ENCODE measurements at places on chromosomes 6 and 20.

DNA sequence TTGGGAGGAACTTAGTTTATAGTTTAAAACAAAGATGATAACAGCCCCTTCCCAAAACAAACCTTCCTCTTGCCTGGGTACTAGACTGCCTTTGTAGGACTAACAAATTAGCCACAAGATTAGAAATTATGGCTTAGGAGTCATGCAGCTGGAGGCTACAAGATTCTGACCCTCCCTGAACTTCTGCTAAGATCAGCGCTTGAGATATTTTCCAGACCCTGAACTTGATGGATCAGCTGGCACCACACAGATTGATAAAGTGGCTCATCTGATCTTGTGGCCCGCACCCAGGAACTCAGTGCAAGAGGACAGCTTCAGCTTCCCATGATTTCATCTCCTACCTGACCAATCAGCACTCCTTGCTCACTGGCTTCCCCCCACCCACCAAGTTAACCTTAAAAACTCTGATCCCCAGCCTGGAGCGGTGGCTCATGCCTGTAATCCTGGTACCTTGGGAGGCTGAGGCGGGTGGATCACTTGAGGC is 5.9 kb upstream of the SERINC3 start:
- DNase-seq = no peak

DNA sequence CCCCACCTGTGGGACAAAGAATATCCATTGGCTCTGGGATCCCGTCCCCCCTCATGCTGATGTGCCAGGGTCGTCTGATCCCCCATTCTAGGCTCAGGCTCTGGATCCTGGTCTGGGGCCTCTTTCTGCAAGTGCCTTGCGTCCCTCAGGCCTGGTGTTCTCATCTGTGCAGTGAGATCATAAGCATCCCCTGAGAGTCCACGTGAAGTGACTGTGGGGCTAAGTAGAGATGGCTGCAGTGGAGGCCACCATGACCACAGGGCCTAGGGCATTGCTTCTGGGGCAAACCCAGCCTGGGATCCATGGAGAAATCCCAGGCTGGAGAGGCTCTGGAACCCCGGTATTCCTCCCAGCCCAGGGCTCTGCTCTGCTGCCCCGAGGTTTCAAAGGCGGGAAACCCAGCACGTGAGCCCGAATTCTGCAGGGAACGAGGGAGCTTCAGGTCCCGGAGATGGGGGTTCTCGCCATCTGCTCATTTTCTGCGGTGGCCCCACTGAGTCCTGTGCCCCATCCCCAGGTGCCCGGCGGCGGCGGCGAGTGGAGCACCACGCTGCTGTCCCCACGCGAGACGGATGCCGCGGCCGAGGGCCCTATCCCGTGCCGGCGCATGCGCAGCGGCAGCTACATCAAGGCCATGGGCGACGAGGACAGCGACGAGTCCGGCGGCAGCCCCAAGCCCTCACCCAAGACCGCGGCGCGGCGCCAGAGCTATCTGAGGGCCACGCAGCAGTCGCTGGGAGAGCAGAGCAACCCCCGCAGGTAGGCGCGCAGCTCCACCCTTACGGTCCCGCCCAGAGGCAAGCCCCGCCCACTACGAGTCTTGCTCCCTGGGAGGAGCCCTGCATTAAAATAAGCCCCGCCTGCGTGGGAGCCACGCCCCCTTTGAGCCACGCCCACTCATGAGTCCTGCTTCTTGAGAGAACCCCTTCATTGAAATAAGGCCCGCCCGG is 105.5 kb upstream of the MYL9 start:
- DNase-seq = peak; percentile 83

DNA sequence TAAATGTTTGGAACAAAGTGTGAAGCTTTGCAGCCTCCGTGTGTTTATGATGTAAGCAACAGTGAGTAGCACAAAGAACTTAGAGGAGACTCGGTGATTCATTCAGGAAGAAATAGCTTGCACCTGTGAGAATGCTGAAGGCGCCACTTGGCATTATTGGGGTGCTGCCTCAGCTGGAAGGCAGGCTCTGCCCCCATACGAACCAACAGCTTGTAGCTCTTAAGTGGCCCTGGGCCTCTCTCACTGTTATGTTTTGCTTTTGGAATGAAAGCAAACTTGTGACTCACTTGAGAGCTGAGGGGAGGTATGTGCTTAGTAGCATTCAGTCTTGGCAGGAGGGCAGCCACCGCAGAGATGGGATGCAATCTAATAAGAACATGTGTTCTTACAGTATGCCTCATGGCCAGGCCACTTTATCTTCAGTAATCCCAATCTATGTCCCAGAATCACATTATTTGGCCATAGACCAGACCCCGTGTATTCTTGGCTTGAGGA is 310.7 kb downstream of the EYA4 start:
- no peak for DNase-seq

DNA sequence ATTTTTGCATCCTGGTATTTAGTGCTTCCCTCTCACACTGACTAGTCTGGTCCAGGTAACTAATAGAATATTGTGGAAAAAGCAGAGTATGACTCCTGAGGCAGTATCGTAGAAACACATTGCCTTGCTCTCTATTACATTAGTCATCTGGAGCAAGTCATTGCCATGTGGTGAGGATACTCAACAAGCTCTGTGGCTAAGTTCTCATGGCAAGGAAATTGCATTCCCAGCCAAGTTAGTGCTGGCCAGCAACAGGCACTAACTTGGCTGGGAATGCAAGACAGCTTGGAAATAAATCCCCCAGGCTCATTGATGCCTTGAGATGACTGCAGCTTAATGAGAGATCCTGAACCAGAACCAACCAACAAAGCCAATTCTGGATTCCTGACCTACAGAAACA is 39.7 kb upstream of the HTR1B start:
- no peak for DNase-seq

DNA sequence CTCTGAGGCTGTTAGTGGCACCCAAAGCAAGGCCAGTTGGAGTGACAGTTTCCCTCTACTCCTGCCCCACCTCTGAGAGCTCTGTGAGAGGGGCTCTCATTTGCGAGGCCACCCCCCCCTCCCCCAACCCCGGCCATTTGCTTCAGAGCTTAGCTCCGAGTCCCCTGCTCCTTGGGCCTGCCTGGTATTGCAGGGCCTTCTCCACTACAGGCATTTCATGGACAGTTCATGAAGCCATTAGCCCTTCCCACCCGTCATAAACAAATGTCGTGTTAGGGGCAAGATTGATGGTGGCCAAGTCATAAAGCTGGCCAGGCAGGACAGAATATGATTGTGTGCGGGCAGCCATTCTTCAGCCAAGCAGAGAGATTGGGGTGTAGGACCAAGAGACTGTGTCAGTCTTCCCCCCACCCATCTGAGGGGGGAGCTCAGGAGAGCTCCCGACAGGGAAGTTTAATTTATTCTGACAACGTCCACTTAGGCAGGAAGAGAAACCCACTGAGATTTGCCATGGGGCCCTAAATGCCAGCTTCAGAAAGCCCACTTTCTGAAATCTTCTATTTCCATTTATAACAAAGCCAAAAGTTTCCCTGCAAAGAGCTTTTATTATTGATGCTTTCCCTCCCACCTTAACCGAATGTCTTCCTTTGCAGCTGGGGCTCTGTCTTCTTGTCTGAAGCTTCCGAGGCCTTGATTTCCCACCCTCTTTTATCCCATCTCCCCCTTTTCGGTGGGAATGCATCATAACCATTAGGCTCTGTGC is 7.2 kb downstream of the FOXC1 start:
- DNase-seq = no peak
